ENCODE measurements at places on chromosomes 6 and 20.

- no peak for DNase-seq
These were observed 189.3 kb downstream of the TSHZ2 start for GRCh38 chr20:53161473-53161872.

DNA sequence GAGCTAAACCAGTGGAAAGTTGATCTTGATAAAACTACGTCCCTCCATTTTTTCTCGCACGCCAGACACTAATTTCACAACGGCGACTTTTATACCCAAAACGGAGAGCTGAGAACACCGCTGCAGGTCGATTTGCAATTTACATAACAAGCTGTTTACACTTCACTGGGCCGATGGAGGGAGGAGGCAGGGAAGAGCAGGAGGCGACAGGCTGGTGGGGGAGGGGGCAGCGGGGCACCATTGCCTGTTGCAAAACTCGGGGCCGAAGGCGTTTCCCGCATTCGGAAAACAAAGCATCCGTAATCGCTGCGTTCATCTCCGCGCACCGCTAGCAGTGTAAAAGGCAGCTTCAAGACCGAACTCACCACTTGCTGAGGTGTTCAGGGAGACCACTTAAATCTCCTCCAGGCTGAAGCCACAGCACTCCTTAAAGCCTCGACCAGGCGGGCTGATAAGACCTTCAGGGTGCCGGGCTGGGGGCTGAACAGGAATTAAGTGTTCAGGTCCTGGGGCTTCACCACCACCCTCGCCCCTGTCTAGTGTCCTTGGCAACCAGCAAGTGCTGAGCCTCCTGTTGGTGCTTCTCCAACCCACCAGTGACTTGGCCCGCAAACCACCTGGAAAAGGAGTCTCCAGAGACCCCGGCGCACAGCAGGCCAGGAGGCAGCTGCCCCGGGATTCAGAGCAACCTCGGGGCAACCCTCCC is 2.0 kb upstream of the FOXC1 start:
- DNase-seq, result no peak

GRCh38 chr6:139886396-139886795 is 511.9 kb upstream of the CITED2 start:
- no peak for DNase-seq

DNA sequence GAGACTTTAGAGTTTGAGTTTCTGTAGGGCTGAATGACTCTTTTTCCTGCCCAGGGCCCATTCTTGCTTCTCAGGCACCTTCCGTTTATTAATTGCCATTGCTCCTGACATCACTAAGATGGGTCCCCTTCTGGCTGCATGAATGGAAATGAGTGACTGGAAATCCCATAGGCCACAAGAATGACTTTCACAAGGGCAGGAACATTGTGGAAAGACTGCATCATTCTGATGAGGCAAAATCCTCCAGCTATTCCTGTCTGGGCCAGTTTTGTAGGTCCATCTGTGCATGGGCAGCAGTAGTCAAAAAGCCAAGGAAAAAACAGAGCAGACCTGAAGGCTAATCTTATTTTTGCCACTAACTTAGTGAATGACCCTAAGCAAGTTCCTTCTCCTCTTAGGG is 19.3 kb downstream of the TMEM74B start:
- DNase-seq, result no peak

GRCh38 chr6:13260101-13260598 is 68.2 kb downstream of the TBC1D7 start:
- DNase-seq, result no peak

- no peak for DNase-seq
These were observed 96.0 kb upstream of the SNX9 start for GRCh38 chr6:157726892-157727628.

GRCh38 chr20:17138237-17138636 is 88.6 kb upstream of the PCSK2 start:
- no peak for DNase-seq

DNA sequence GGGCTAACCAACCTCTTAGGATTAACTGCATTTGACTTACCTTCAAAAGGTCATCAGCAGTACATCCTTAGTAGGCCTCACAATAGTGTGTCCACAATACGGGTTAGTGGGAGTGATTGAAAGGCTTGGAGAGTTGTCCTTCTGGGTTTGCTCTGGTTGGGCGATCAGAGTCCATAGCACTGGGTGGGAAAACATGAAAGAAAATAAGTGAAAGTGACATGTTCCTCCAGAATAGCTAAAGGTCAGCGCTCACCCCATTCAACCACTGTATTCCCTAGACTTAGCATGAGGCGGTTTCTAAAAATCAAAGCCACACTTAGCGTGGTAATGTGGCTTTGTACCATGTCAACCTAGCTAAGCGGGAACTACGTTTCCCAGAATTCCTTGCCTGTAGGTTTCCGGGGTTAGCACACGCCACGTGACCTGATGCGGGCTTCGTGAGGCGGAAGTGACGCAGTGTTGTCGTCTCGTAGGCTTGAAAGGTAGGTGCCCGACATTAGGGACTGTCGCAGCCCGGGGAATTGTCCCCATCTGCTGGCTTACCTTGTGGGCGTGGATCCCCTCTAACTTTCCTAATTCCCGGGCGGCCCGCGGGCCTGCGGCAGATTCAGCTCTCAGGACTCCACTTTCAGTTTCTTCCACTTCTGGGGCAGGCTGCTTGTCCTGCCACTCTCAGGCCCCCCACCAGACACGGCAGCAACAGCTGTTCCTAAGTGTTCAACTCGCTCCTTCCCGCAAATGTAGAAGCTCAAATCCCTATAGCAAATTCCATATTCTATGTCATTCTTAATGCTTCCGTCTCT is 19.8 kb upstream of the SCP2D1 start:
- DNase-seq, result peak; percentile 86

DNA sequence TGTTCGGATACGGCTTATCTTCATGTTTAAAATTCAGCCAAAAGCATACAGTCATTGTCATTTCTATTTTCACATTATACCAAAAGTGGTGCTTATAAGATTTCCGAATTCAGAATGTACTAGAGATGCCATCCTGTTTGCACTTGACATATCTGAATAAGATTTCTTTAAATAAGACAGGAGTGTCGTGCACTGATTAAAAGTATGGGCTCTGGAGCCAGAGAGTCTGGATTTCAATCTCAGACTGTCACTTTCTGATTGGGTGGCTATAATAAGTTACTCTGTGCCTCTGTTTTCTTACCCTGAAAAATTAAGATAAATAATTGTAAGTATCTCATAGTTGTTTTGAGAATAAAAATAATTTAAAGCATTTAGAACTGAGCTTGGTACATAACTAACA is 92.8 kb downstream of the RWDD2A start:
- DNase-seq, result no peak

- DNase-seq, result peak; percentile 46
These were observed 2.1 kb downstream of the SOX12 start for GRCh38 chr20:327186-328026.

DNA sequence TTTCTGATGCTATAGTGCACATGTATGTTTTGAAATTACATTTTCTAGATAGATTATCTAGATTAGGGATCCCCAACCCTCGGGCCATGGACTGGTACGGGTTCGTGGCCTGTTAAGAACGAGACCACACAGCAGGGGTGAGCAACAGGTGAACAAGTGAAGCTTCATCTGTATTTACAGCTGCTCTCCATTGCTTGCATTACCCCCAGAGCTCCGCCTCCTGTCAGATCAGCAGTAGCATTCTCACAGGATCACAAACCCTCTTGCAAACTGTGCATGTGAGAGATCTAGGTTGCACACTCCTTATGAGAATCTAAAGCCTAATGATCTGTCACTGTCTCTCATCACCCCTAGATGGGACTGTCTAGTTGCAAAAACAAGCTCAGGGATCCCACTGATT is 10.4 kb downstream of the CEP57L1 start:
- no peak for DNase-seq

GRCh38 chr20:9632991-9633390 is 118.6 kb downstream of the LAMP5 start:
- no peak for DNase-seq

DNA sequence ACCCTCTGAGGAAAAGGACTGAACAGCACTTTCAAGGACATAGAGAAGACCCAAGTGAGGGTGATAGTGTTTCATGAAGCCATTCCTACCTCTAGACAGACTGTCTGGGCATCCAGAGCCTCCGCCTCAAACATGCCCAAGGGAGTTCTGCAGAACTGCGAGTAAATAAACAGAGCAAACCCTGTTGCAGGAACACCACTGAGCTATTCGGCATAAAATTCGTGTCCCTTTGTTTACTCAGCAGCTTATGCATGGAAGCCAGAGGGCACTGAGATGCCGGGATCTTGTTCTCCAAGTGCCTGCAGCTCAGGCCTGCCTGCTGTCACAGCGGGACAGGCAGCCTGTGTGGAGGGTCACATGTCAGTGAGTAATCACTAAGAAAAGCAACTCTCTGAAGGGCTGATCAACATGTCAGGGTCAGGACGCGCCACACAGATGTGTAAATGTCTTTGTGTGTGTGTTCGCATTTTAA is 164.9 kb upstream of the HEY2 start:
- no peak for DNase-seq

All from effector memory CD8-positive, alpha-beta T cell (primary cell).